ENCODE measurements at places on chromosomes 4 and X.
A peak's percentile ranks its signal among the peaks of the same experiment; 100 is the strongest.

DNA sequence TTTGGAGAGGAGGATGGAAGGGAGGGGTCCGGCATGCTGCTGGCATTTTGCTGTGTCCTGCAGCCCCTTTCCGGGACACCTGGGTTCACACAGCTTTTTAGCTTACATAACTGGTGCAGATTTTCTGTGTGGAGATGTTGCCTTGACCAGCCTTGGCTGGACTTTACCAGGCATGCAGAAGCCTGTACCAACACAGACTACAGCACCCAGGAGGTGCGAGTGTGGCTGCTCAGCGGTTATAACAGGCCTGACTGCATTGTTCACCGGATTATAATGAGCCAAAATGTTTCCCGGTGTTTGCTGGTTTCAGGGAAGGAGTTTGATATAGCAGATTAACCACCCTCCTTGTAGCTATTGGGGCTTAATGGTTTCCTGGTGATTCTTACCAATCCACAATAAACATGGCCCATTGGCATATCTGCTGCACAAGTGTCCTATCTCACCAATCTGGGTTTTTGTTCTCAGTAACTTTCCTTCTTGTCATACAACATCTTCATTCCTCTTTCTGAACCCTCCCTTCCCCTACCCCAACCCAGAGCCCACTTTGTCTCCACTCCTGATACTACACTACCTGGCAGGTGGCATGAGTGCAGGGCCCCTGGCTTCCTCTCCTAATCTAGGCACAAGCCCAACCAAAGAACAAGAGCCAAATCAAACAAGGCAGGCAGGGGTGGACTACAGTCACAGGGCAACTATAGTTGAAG lies 3.9 kb downstream of the RPL10 start:
- no peak for DNase-seq

GRCh38 chrX:119410027-119410819 lies 11.1 kb downstream of the SLC25A43 start:
- no peak for DNase-seq

- no peak for DNase-seq
Observed at GRCh38 chr4:85933291-85933640, 426.6 kb downstream of the MAPK10 start.

GRCh38 chrX:153397256-153397960 lies 3.7 kb downstream of the PNMA6E start:
- DNase-seq = no peak

- DNase-seq = no peak
Observed at GRCh38 chr4:12359420-12359819, 930.7 kb upstream of the HS3ST1 start.

GRCh38 chrX:4710618-4711433 lies 997.4 kb upstream of the PRKX start:
- DNase-seq = no peak

- no peak for DNase-seq
Observed at GRCh38 chr4:2008671-2008920, 178 bp downstream of the NELFA start.

DNA sequence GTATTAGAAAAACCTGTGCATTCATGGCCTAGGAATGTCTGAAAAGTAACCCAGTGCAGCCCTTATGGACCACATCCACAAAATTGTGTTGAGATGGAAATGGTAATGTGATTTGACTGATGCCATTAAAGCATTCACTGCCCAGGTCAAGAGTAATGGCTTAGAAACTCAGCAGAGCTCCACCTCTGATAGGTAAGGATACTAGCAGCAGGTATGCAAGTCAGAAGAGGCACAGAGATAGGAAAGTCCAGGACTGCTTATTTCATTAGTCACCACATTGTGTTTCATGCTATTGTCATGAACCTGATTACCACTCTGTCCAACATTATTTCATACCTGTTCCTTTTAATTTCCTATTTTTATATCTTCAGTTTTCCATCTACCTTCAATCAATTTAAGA lies 2042.2 kb downstream of the ARAP2 start:
- DNase-seq = no peak

- DNase-seq = no peak
Observed at GRCh38 chrX:32599156-32599555, 612.2 kb downstream of the DMD start.

DNA sequence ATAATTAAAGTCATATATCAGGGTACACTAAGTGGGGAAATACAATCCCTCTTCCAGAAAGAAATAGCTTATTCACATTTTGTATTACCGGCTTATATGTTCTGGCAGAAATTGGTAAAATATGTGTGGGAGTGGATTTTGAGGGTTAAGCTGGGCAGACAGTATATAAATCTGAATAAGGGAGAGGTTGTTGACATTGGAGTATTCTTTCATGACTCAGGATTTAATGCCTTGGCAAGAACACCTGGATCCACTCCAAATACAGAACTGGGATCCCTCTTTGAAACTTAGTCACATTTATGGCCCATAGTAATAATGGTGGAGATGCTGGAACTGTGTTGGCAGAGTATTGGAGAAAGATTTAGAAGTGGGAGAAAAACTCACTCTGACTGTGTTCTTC lies 54.3 kb upstream of the TET2 start:
- no peak for DNase-seq

- DNase-seq = peak; percentile 89
Observed at GRCh38 chrX:26925088-26925487, 538.1 kb downstream of the PPP4R3C start.

GRCh38 chr4:41215155-41215554 lies 813 bp upstream of the APBB2 start:
- no peak for DNase-seq

DNA sequence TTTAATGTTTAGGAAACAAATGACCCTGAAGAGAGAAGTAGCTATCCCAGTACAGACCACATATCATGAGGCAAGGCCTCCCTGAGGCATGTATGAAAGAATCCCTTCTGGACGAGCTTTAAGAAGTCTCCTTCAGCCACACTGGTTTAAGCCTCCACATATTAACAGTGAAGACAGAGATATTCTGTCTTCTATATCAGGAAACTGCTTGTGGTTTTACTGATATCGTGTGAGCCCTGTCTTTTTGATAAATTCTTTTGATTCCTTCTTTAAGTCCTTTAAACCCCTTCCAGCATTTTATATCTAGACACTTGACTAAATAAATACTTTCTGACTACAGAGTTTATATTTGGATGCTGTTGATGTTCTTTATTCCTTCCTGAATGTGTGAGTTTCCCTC lies 45.9 kb upstream of the GPC4 start:
- no peak for DNase-seq

DNA sequence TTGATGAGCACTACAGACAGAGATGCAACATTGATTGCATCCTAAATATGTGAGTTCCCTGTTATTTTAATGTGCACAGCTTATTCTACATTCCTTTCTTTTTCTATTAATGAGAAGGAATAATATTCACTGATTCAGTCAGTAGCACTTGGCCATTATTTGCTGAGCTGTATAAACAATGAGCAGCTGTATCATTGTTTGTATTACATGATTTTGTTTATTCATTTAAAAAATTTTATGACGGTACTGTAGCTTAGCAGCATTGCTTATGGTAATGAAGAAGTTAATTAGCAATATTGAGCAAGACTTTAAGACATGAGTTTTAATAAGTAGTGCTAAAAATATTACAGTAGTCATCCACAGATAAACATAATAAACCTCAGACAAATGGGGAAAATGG lies 582.0 kb downstream of the ADGRL3 start:
- peak; percentile 6 for DNase-seq

DNA sequence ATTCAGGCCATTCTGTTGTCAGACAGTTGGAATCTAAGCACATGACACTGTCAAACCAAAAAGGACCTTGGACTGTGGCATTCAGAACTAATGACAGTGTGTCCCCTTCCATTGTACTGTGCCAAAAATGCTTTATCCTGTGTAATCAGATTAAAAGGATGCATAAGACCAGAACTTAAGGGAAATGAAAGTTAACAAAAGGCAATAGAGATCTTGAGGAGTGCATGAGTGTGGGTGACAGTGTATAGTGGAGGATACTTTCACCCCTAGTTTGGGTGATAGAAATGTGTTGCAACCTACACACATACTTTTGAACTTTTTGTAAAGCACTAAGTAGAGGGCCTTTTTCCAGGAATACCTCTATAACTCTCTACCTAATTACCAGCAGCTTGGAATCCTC lies 4.5 kb downstream of the CYSLTR1 start:
- no peak for DNase-seq

DNA sequence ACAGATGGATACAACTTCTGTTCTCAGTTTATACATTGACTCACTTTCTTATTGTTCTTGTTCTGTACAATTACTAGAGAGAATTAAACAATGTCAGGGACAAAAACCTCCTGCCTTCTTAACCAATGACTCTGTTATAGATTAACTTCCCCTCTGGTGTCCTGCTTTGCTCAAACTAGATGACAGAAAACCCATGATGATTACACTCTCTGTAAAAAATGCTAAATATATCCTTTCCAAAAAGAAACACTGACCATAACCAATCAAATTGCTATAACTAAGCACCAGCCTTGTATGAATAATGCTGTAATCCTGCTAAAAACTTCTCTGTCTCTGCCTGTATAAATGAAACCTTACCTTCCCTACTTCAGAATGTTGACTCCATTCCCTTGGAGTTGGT lies 29.8 kb upstream of the IL13RA2 start:
- DNase-seq = no peak

DNA sequence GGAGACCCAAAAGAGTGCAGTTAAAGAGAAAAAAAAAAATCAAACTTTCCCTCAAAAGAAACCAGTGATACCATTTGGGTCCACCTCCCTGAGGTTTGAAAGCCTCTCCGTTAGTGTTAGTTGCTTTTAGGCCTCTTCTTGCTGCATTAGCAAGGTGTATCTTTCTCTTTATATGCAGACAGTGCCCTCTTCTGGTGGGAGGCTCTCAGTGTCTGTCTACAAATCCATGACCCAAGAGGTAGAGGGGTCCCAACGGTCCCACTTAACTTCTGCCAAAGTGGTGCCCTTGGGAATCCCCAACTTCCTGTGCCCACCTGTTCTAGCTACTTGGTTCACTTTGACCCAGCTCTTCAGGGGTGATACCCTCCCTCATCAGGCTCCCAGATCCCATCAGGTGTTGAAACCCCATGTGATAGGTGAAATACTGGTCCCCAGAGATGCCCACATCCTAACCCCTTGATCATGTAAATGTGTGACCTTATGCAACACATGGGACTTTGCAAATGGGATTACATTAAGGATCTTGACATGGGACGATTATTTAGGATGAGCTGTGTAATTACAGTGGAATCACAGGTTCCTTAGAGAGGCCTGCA lies 63.7 kb upstream of the CD99 start:
- DNase-seq = no peak

DNA sequence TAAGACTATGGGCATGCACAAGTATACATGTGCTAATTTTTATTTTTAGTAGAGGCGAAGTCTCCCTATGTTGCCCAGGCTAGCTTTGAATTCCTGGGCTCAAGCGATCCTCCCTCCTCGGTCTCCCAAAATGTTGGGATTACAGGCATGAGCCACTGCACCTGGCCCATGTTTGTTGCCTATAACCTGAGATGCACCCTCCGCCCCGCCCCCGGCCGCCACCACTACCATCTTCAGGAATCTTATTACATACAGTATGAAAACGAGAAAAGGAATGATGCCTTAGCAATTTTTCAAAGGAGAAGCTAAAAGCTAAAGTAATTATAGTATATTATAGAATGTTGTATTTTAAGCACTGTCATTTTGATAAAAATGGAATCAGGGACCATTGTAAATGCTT lies 61.2 kb downstream of the POU4F2 start:
- DNase-seq = no peak

- DNase-seq = no peak
Observed at GRCh38 chrX:85052205-85052604, 48.5 kb downstream of the APOOL start.

DNA sequence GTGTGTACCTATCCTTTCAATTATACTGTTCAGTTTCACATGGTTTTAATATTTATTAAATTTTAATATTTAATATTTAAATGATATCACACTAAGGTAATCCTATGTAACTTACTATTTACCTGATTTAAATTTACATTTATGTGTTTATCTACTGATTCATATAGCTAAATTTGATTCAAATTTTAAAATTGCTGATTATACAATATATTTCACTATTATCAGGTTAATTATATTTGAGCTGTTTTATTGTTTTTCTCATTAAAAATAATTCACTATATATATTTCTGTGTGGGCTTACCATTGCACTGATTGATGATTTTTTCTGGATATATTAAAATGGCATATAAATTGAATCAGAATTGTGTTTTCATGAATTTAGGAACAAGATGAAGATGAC lies 1923.5 kb downstream of the STIM2 start:
- DNase-seq = no peak

GRCh38 chr4:40804598-40804997 lies 54.8 kb downstream of the NSUN7 start:
- DNase-seq = no peak

DNA sequence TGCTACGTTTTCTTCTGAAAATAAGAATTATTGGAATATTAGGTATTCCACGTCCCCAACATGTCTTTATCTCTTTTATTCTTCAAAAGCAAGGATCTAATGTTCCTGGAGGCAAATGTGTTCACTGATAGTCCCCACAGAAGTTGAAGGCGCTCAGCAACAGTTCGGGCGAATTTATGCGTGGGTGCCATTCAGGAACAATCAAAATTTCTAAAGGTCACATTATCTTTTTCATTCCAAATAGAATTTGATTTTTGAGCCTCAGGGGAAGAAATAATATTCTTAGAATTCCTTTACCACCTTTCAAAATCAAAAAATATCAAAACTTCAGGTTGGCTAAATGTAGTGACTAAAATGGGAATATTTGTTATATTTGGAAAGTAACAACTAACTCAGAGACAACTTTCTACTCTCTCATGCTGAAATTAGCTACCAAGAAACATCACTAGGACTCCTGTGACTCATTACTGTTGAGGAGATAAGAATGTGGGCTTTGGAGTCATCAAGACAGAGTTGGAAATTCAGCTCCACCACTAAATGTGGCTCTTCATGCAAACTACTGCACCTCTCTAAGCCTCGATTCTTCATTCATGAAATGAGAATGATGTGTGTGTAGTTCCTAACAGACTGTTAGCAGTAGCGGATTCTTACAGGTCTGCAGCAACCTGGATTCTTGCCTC lies 72.3 kb upstream of the KIT start:
- DNase-seq = no peak

DNA sequence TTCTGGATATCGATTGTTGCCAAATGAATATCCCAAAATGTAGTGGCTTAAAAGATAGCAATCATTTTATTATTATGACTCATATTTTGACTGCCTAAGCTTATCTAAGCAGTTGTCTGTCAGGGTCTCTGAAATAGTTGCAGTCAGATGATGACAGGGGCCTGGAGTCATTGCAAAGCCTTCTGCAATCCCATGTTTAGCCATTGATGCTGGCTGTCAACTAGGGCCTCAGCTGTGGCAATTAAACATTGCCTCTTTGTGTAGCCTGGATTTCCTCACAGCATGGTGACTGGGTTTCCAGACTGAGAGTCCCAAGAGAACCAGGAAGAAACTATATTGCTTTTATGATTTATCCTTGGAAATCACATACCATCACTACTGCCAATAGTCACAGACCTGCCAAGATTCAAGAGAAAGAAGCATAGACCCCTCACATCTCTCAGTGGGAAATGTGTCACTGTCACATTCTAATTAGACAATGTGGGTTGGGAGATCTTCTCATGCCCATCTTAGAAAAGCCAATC lies 227.3 kb upstream of the NOCT start:
- DNase-seq = no peak

GRCh38 chrX:79325263-79325958 lies 41.7 kb downstream of the ITM2A start:
- DNase-seq = no peak
